ENCODE measurements at places on chromosomes 3 and 15.

DNA sequence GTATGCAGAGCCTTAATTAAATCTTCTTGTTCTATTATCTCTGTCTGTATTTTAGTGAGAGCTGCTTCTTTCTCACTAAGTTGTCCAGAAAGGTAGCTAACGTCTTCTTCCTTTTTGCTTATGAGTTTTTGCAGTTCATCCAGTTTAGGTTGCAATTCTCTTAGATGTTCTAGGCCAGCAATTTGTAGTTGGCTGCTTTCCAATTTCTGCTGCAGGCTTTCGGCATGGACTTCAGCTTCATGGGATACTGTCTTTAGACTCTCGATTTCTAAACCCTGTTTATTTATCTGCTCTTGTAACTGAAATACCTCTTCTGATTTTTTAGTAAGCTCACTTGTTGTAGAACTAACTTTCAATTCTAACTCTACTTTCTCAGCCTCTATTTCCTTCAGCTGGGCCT is 35.5 kb upstream of the HCLS1 start:
- DNase-seq, result no peak

DNA sequence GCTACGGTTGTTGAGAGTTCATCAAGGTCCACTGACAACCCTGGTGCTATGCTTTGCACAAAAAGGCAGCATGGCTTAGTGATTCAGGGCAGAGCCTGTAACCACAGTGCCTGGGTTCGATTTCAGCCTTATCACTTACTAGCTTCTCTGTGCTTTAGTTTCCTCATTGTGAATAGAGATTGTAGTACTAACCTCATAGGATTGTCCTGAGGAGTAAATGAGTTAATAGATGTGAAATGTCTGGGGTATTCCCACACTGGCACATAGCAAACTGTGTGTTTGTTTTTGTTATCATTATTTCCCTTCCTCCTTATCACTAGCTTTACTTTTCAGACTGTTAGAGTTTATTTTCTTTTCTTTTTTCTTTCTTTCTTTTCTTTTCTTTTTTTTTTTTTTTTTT is 16.3 kb downstream of the CRTAP start:
- DNase-seq, result no peak

GRCh38 chr15:40459391-40460015 is 11.3 kb upstream of the CHST14 start:
- no peak for DNase-seq

- no peak for DNase-seq
These were observed 24.0 kb downstream of the PLA2G4B start for GRCh38 chr15:41862515-41863116.
